Bronchial epithelial cell (primary cell): ENCODE measurements at places on chromosomes 5 and 9. TPM values are rescaled to one million over a fixed set of nuclear protein-coding genes. Genes with fewer than 3 reads are reported as not detected.

Gene GRXCR2
- not detected in 2 replicates for total RNA-seq

Gene MED7
- total RNA-seq: 7.9 and 8.2 TPM in 2 replicates

Gene CAMK2A
- under 0.01 TPM in 1 of 2 replicates, not detected in the other for total RNA-seq

Gene ZNF483
- total RNA-seq: 0.26 and 0.51 TPM in 2 replicates

Gene HARS2
- 28.9 and 32.9 TPM in 2 replicates for total RNA-seq

Gene MCTP1
- 17.9 and 26.0 TPM in 2 replicates for total RNA-seq

Gene PLPP1
- total RNA-seq: 17.6 and 23.8 TPM in 2 replicates

Gene TRAF1
- total RNA-seq: 0.79 and 1.0 TPM in 2 replicates

Gene HMMR
- total RNA-seq: 0.53 and 1.4 TPM in 2 replicates

Gene URM1
- total RNA-seq: 17.9 and 23.0 TPM in 2 replicates
